NCI-H1092 treated with DMSO at 0.1 percent for 48 hours (cell line): ENCODE measurements at places on chromosomes 2 and 18.

DNA sequence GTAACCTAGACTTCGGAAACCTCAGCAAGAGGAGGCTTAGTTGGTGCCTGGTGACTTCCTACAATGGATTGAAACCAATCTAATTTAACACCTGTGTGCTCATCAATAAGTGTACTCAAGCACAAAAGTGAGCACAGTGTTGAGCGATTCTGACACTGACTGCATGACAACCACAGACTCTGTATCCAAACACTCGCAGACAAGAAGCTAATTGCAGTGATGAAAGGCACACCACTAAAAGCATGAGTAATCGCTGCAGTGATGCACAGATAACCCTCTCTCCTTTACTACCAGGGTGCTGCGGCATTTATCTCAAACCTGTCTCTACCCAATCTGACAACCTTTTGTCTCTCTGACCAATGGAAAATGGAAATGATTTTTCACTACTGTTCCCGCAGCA is 168.1 kb downstream of the AFF3 start:
- no peak for DNase-seq

- no peak for DNase-seq
Observed at GRCh38 chr2:157168501-157168900, 89.0 kb upstream of the GALNT5 start.

DNA sequence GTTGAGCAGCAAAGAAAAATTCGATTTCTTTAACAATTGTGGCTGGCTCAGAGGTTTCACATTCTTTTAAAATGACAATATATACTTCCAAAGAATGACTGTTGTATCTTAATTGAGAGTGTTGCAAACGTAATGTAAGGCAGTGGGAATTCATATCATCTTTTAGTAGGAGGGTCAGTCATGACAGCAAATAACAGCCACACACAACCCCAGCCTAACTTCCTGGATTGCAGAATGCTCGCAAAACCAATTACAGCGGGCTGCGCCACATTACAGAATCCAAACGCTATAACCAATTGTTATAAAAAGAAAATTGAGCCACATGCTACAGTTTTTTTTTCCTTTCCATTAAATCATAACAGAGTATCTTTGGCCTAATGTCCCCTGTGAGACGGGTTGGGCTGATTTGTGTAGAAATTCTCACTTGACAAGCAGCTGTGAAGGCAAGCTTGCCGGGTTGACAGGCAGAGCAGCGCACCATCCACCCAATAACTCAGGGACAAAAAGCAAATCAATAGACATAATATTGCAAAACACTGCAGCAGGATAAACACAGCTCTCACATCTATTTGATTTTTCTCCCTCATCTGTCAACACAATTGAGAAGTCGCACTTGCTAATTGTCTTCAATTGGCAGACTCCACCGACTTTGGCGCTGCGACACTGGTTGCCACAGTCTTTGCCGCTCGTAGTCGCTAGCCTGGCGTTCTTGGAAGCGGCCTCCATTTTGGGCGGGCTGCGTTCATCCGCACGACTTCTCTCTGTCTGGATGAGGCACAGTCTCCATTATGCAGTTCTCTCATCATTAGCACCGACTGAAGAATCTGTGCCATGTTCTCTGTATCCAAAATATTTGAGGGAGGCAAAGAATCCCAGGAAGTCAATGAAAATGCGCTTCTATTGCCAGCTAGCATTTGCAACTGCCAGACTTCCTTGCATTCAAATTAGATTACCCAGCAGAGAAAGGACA is 95.0 kb upstream of the CCDC68 start:
- DNase-seq, result no peak

DNA sequence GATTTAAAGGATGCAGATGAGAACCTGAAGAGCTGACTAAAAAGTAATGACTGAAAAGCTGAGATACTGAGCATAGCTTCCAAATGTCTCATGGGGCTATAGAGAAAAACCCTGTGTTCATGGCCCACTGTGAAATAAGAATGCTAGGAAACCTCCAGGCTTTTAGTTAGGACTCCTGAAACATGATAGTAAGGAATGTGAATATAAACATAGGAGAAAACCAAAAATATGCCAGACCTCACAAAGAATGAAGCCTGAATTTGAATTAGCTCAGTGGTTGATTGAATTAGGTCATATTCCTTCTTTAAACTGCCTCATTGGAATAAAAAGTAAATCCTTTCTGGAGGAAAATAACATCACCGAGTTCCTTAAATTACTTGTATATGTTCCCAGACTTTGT is 194.5 kb upstream of the NXPH2 start:
- DNase-seq, result no peak
